ENCODE measurements at places on chromosomes 2 and 18. TPM values are rescaled to one million over a fixed set of nuclear protein-coding genes. Genes with fewer than 3 reads are reported as not detected.

DNA sequence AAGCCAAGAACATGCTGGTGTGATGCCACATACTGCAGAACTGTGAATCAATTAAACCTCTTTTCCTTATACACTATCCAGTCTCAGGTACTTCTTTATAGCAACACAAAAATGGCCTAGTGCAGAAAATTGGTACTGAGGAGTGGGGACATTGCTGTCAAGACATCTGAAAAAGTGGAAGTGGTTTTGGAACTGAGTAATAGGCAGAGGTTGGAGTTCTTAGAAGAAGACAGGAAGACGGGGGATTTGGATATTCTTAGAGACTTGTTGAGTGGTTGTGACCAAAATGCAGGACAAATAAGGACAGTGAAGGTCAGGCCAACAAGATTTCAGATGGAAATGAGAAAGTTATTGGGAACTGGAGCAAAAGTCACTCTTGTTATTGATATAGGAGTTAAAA, 31.3 kb upstream of the CDH2 start:
- DNase-seq = no peak

DNA sequence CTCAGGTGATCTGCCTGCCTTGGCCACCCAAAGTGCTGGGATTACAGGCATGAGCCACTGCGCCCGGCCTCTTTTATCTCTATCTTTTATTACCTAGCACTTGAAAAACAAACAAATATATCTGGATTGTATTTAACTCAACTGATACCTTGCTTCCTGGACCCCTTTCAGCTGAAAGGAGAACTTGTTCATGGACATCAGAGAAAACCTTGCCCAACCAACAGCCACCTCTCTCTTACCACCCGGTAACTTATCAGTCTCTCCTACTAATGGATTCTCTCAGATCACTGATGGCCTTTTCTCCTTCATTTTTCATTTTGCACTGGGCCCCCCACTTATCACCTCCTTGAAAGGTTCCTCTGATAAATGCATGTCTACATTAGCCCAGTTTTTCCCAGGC, 6.7 kb downstream of the RETSAT start:
- DNase-seq = no peak

- DNase-seq = peak; percentile 71
Measured at GRCh38 chr2:95158891-95159619, 593 bp downstream of the ZNF514 start.

- DNase-seq = no peak
Measured at GRCh38 chr2:88959480-88960204, 268.2 kb downstream of the RPIA start.

MAP3K19 gene
- total RNA-seq = not detected

SMYD1 gene
- not detected for total RNA-seq

CELF4 gene
- not detected for total RNA-seq

Data from GM23248 (cell line).